ENCODE measurements at places on chromosomes 13 and 19. TPM values are rescaled to one million over a fixed set of nuclear protein-coding genes. Genes with fewer than 3 reads are reported as not detected.

GRCh38 chr19:18597809-18598660 is 8.6 kb downstream of the CRLF1 start:
- DNase-seq, result no peak

DNA sequence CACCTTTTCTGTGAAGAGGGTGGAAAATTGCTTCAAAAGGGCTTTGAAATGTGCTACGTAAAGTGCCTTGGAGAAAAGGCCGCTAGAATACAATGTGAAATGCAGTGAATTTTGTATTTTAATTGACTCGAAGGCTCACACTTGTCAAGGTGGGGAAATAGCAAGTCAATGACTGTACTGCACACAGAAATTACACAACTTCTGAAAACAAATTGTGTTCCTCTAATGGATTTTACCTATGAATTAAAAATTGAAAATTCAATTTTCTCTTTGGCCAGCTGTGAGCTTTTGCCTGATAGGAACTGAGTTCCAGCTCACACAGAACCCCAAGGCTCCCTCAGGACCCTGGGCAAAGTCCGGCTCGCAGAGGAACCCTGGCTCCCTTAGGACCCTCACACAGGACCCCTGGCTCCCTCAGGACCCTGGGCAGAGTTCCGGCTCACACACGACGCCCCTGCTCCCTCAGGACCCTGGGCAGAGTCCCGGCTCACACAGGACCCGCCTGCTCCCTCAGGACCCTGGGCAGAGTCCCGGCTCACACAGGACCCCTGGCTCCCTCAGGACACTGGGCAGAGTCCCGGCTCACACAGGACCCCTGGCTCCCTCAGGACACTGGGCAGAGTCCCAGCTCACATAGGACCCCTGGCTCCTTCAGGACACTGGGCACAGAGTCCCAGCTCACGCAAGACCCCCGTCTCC is 324.9 kb downstream of the UQCRFS1 start:
- DNase-seq, result no peak

RYR1 gene
- total RNA-seq, result 0.17 TPM

SIGLEC12 gene
- not detected for total RNA-seq

DNA sequence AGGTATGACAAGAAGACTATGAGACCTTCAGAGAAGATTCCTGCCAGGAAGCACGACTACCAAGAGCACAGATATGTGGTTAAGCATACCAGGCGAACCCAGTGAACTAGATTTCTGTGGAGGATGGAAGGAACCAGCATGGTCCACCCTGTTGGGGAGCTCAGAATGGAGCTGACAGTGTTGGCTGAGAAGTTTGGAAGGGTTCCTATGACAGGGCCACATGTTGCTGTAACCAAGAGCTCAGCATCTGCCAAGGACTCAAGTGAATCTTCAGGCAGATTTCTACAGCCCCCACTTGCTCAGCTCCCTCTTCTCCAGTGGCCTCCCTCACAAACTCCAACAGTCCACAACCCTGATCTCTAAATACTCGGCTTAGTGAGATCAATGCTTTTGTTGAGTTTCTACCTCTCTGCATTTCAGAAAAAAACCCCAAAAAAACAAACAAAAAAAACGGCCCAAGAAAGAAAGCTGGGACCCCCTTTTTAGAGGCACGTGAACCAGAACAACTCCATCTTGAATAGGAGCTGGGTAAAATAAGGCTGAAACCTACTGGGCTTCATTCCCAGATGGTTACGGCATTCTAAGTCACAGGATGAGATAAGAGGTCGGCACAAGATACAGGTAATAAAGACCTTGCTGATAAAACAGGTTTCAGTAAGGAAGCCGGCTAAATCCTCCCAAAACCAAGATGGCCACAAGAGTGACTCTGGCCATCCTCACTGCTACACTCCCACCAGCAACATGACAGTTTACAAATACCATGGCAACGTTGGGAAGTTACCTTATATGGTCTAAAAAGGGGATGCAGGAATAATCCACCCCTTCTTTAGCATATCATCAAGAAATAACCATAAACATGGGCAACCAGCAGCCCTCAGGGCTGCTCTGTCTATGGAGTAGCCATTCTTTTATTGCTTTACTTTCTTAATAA is 691.1 kb downstream of the UQCRFS1 start:
- DNase-seq, result no peak
